Stimulated activated naive CD4-positive, alpha-beta T cell (primary cell): ENCODE measurements at places on chromosomes 12 and 14.

GRCh38 chr12:76024102-76024781, 7.3 kb downstream of the PHLDA1 start:
- DNase-seq, result no peak

- DNase-seq, result no peak
These were observed 127.9 kb downstream of the GRIN2B start for GRCh38 chr12:13853471-13853870.

GRCh38 chr14:76538648-76539008, 162.7 kb downstream of the ESRRB start:
- DNase-seq, result no peak

DNA sequence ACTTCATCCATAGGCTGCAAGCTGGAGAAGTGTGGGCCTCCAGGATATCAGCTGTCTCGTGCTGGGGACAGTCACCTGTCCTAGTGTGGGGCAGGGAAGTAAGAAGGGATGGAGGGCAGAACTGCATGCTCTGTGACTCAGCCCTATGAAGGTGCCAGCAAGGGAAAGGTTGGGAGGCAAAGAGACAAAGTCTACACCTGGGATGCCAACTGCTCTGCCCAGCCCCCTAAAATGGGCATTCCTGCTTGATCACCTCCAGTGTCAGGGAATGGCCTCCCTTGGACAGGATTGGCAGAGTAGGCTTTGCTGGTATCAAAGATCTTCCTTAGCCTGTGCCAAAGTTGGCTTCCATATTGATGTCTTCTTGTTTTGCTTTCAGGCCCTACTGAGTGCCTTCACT, 335.0 kb downstream of the BCL11B start:
- no peak for DNase-seq

- DNase-seq, result no peak
These were observed 34.3 kb upstream of the CHST11 start for GRCh38 chr12:104422441-104422840.

DNA sequence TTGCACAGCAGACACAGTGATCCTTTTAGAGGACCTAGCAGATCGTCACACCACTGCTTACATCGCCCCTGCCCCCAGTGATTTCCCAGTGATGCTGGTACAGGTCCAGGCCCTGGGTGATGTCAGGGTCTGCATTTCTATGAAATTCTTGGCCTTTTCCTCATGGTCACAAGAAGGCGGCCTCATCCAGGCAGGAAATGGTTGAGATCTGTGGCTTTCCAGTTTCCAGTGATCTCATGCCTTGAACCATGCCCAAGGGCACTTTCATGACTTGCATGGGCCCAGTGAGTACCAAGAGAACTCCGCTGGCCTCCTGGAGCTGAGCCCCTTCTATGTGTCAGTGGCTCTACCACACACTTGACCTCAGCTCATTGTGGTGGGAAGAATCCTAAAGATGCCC, 41.9 kb upstream of the BDKRB2 start:
- no peak for DNase-seq

- no peak for DNase-seq
These were observed 15.4 kb upstream of the PRIMA1 start for GRCh38 chr14:93803408-93804318.

GRCh38 chr14:68626386-68626785, 166.5 kb downstream of the ZFP36L1 start:
- DNase-seq, result no peak

DNA sequence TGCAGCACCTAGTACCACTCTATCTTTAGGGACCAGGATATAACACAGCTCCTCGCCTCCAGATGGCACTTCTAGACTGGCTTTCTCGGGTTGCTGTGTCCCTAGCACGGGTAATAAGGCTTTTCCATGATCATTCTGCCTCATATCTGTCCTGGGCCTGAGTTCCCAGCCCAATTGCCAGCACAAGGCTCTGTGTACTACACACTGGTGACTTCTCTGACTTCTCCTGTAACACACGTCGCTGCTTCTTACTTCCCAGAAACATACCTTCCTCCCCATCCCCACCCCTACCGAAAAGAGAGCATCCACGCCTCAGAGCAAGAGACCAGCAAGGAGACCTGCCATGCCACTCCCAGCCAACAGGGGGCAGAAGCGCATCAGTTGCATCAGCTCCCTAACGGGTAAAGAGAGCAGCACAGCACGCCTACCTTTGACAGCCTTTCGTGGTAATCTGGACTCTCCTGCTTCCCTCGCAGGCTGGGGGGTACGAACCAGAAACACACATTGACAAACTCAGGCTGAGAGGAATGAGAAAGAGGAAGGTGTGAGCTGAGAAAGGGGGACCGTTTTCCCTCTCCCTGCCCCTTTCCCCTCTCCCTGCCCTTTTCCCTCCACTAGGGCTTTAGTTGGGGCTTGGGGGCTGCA, 21.2 kb upstream of the ZNF740 start:
- peak; percentile 90 for DNase-seq

DNA sequence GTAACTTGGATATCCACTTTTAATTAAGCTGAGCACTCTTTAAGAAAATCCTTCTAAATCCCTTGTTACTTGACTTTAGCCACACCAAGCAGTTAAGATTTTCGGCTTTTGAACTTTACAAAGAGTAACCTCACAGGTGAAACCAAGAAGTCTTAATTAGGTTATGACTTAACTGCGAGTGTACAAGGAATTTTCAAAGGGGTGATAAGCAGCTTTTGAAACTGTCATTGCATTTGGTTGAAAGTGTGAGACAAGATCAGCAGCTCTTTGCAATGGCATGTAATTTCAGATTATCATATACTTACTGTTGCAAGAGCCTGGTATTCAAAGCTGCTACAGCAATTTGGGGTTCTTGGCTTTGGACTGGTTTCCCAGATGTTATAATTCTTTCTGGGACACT, 137.5 kb downstream of the TMEM117 start:
- no peak for DNase-seq

GRCh38 chr14:52365071-52365470, 51.0 kb downstream of the PTGER2 start:
- no peak for DNase-seq

GRCh38 chr14:98714626-98715425, 557.2 kb downstream of the BCL11B start:
- no peak for DNase-seq

- no peak for DNase-seq
These were observed 4.2 kb upstream of the TNS2 start for GRCh38 chr12:53045696-53046045.

DNA sequence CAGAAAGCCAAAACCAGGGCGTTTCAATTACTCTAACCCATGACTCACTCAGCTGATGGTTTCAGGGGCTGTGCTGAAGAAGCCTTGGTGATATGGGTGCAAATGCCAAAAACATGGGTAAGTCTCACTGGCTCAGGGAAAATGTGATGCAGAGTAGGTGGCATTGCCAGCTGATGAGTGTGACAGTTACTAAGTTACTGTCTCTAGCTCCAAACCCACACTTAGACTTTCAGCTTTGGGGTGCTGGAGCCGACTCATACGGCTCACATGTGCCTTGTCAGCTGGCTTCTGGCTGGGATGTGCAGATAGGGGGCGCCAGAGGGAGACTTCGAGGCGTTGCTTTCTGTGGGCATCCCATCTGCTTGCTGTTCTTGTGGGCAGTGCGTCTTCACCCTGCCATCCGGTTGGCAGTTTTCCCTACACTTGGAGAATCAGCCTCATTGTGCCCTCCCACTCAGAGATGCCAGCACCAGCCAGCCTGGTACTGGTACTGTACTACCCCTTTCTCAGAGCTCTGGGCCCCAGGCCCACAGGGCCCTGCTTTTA, 11.1 kb upstream of the KRT7 start:
- no peak for DNase-seq

- no peak for DNase-seq
These were observed 237.1 kb downstream of the GPHN start for GRCh38 chr14:66745078-66745477.

DNA sequence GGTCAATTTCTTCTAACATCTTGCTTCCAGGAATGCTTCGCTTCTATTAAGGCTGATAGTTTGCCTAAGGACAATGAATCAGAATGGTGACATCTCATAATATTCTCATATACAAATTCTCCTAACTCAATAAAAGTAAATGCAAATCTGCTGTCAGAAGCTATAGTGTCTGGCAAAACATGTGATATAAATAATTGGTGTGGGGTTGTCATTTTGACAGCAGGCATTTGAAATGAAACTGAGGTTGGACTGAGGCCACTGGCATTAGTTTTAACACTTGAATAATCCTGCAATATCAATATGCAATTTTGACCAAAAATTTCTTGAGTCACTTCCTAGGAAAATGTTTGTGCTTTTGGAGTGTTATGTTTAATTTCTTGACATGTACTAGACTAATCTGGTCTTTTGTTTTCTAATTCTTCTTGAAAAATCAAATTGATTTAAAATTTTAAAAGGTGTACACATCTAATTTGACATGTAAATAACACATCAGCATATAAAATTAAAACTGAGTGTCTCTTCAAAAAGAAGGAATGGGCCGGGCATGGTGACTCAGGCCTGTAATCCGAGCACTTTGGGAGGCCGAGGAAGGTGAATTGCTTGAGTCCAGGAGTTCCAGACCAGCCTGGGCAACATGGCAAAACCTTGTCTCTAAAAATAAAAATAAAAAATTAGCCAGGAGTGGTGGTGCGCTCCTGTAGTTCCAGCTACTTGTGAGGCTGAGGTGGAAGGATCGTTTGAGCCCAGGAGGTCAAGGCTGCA, 92.3 kb upstream of the BTG1 start:
- DNase-seq, result no peak

- DNase-seq, result no peak
These were observed 429.8 kb upstream of the CCDC196 start for GRCh38 chr14:66056268-66056907.

GRCh38 chr12:10829994-10830393, 3.8 kb upstream of the TAS2R10 start:
- no peak for DNase-seq

DNA sequence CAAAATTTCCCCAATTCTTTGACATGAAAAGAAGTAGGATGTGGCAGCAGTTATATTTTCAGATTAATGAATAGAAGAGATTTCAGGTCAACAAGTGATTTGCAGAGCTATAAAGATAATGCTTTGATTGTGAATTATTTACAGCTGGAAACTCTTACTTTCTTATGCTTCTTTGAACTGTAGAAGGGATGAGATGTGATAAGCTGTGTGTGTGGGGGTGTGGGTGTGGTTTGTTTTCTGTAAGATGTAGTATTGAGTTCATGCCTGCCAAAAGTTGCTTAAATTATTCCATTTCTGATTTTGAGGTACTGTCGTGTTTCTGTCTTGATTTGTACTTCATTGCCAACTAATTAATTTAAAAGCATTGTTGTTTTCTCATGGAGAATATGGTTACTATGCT, 22.7 kb downstream of the AEBP2 start:
- DNase-seq, result no peak

- DNase-seq, result no peak
These were observed 24.7 kb downstream of the CLMN start for GRCh38 chr14:95294834-95295599.

DNA sequence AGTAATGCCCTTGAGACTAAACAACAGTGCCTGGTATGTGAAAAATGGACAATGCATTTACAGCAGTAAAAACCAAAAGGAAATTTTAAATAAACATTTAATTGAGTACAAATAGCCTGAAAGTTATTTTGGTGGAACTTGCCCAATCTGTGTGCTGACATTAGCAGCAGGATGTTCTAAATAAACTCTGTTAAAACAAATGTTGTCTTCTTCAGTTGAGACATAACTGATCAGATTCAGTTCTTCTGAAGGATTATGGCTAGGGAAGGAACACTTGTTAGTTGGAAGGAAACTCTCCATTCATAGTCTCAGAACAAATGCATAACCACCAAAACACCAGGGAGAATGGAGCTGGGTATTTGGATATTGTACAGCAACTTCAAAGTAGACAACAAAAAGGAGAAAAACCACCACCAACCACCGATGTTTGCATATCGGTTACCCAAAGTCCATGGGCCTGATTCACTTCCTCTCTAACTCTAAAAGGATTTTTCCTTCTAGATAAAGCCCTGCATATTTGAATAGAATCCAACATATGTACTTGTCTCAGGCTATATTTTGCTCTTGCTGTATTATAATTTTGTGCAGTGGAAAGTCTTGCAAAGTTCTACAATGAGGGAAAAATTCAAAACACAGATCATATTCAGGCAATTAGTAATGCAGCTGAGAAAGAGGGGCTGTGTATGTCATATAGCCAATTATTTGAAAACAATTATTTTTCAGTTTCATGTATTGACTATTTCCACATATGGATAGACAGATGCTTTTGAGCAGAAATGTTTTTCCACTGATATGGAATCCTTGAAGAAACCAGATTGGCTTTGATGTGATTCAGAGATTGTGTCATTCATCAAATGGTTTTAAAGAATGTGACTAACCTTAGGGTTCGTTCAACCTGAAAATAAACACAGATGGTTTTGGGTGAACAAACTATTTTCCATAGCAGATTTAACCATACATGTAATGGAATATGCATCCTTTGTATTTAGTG, 152.2 kb upstream of the BMP4 start:
- no peak for DNase-seq

DNA sequence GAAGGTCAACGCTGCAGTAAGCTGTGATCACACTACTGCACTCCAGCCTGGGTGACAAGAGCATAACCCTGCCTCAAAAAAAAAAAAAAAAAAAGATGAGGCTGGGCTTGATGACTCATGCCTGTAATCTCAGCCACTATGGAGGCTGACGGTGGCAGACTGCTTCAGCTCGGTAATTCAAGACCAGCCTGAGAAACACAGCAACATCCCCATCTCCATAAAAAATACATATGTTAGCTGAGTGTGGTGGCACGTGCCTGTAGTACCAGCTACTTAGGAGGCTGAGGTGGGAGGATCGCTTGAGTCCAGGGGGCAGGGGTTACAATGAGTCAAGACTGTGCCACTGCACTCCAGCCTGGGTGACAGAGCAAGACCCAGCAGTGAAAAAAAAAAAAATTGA, 50.4 kb downstream of the GXYLT1 start:
- DNase-seq, result no peak

- DNase-seq, result no peak
These were observed 482.0 kb downstream of the SNAPC1 start for GRCh38 chr14:62244221-62244620.

- DNase-seq, result no peak
These were observed 280.7 kb upstream of the SOX5 start for GRCh38 chr12:24230061-24230701.

DNA sequence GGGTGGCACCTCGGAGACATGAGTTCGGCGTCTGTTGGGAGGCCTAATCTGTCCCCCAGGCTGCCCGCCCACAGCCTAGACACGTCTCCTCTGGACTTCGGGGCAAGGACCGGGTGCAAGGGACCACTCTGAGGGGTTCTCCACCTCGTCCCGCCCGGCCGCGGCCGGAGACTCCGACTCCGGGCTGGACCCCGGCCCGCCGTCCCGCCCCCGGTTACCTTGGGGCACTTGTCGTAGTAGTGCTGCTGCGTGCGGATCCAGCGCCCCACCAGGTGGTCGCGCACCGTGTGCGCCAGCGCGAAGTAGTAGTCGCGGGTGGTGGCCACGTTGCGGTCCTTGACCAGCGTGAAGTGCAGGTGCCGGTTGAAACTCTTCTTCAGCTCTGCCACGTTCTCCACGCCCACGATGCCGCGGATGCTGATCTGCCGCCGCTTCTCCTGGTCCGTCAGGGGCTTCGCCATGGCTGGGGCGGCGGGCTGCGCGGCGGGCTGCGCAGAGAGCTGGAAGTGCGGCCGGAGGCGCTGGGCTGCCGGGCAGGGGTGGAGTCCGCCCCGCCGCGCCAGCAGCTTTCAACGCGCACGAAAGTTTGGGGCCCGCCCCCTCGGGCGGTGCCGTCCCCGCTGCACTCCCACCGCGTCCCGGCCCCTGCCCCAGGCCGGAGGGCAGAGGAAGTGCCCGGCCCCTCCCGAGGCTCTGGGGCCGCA, at the start of gene PYGL:
Gene PYGL, minus strand, starts transcription at position 541 of the 704 bp plus-strand sequence. Its CDS starts 80 bp downstream, at position 461.
- DNase-seq, result peak; percentile 3

GRCh38 chr12:101876861-101877805, at the start of gene DRAM1:
TSS of gene DRAM1 (plus strand) at chr12:101877580. CDS start at chr12:101877790, 210 bp downstream.
- DNase-seq, result peak; percentile 44

GRCh38 chr14:30230719-30231118, 303.1 kb upstream of the PRKD1 start:
- no peak for DNase-seq
